ENCODE measurements at places on chromosomes 2 and 18. TPM values are rescaled to one million over a fixed set of nuclear protein-coding genes. Genes with fewer than 3 reads are reported as not detected.

LIMS4 gene
- 4.5 TPM for total RNA-seq

SRD5A2 gene
- total RNA-seq: not detected

CRACDL gene
- total RNA-seq: 2.5 TPM

DNA sequence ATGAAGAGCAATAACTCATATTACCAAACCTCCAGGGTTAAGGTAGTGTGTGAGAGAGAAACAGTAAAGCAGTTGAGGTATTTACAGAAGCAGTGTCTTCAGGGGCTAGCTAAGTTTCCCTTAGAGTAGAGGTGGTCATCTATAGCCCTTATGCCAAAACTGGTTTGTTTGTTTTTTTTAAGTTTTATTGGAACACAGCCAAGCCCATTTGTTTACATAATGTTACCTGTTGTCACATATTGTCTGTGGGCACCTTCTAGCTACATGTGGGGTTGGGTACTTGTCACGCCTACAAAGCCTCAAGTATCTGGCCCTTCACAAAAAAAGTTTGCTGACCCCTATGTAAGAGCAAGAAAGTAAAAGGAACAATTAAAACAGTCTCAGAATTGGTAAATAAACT lies 39.4 kb downstream of the ACTR2 start:
- DNase-seq: no peak

DNA sequence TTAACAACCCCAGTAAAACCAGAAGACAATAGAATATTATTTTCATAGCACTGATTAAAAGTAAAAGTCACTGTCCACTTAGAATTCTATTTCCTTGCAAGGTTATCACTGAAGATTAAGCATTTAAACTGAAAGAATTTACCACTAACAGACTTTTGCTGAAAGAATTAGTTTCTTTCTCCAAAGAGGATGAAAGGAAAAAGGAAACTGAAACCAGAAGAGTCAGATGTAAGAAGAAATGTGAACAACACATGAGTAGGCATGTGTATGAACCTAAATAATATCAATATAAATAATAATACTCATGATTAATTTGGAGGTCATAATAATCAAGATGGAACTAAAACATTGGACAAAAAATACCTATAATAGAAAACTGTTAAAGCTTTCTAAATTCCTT lies 82.4 kb upstream of the KLHL29 start:
- DNase-seq: no peak

- DNase-seq: no peak
Measured at GRCh38 chr18:63189817-63190216, 129.8 kb downstream of the BCL2 start.

DNA sequence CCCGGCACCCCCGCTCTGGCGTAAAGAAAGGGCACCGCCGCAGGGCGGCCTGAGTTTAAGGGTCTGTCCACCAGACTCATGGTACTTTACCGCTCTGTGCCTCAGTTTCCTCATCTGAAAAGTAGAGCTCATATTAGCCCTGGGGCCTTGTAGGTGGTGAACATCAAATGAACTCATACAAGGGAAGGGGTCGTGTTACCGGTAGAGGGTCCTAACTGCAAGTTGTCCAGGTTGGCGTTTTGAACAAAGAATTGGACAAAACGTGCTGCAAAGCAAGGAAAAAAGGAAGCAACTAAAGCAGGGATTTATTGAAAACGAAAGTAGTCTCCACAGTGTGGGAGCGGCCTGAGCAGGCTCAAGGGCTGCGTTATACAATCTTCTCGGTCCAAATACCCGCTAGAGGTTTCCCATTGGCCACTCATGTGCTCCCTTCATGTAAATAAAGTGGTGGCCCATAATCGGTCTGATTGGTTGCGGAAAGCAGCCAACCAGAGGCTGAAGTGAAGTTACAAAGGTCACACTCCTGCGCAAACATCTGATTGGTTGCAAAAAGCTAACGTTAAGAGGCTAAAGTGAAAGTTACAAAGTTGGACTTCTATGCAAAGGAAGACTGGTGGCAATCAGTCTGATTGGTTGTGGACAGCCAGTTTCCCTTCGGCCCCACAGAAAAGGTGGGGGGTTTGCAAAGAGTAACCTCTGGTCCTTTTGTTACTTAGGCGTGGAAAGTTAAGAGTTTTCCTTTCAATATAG lies 80.7 kb upstream of the LDLRAD4 start:
- no peak for DNase-seq

GRCh38 chr18:54762386-54762785 lies 65.9 kb upstream of the RAB27B start:
- no peak for DNase-seq
